Osteoblast (primary cell): ENCODE measurements at places on chromosomes 13 and 19.

DNA sequence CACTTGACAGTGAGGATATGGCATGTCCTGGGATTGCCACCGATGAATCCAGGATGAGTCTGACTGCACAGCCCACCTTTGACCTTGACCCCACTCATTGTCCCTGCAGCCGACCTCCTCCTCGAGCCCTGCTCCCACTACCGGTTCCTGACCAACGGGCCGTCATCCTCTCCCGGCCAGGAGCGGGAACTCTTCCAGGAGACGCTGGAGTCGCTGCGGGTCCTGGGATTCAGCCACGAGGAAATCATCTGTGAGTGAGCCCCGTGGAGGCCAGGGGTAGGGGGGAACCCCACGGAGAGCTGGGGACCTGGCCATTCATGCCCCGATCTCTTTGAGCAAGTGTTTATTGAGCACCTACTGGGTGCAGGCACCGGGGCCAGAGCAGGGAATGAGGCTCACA, 28.4 kb downstream of the MYH14 start:
- DNase-seq = peak; percentile 44

- DNase-seq = no peak
These were observed 1.2 kb downstream of the PCDH9 start for GRCh38 chr13:67228916-67229315.

DNA sequence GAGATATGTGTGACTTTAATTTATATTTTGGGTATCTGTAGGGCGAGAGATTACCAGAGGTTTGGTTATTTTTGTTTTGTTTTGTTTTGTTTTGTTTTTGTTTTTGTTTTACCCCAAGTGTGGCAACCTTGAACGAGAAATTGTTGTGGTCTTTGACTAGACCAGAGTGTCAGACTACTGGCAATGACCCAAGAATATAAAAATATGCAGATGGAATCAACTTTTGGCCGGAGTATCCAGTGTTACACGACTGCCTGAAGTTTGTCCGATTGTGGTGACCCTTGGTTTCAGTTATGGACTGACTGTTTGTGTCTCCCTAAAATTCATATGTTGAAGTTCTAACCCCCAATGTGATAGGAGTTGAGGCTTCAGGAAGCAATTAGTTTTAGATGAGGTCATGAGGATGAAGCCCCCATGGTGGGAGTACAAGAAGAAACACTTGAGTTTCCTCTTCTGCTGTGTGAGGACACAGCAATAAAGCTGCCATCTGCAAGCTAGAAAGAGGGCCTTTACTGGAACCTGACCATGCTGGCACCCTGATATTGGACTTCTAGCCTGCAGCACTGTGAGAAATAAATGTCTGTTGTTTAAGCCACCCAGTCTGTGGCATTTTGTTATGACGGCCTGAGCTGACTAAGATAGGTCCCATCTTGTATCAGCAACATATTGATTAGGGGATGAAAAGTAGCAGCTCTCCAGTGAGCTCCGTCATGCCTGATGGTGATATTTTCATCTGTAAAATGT, 261.7 kb downstream of the MTUS2 start:
- no peak for DNase-seq

DNA sequence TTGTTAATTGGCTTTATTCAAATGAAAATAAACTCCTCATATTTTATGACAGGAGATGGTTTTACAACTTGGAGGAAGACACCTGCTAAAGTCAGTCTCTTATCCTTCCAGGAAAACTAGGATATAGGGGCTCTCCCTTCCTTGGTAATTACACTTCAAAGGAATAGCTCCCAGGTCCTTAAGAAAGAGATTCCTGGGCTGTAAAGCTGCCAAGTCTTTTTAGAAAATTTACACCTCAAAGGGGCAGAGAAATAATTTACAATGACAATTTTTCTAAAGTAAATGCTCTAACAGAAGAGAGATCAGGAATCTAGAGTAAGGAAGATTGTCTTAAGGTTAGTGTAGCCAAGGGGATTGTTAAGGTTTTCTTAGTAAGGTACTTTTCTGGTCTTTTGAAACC, 1359.0 kb downstream of the OLFM4 start:
- no peak for DNase-seq

GRCh38 chr19:54482889-54483288, 9.8 kb upstream of the CDC42EP5 start:
- peak; percentile 68 for DNase-seq

DNA sequence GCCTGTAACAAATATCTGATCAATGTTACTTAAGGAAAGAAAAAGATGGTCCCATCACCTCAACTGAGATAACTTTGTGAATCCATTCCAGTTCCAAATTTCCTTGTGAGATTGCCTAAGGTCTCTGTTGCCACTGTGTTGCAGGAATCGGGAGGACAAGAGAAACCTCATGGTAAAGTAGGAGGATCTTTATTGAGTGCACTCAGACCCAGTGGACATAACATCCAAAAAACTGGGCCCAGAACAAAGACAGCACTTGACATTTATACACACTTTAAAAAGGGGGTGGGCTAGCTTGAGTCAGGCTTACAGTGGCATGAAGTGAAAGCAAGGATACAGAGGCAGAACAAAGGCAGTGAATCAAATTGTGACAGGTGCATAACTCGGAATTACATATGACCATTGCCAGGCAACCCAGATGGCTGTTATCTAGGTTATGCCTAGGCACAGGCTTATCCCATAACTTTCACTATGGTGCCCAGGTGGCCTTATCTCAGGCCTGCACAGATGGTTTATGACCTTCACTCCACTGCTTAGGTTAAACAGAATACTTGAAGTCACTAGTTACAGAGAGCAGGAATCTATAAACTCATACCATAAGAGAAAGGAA, 459.4 kb upstream of the PCDH20 start:
- DNase-seq = no peak

- no peak for DNase-seq
These were observed 21.2 kb downstream of the RCBTB2 start for GRCh38 chr13:48511621-48512230.

DNA sequence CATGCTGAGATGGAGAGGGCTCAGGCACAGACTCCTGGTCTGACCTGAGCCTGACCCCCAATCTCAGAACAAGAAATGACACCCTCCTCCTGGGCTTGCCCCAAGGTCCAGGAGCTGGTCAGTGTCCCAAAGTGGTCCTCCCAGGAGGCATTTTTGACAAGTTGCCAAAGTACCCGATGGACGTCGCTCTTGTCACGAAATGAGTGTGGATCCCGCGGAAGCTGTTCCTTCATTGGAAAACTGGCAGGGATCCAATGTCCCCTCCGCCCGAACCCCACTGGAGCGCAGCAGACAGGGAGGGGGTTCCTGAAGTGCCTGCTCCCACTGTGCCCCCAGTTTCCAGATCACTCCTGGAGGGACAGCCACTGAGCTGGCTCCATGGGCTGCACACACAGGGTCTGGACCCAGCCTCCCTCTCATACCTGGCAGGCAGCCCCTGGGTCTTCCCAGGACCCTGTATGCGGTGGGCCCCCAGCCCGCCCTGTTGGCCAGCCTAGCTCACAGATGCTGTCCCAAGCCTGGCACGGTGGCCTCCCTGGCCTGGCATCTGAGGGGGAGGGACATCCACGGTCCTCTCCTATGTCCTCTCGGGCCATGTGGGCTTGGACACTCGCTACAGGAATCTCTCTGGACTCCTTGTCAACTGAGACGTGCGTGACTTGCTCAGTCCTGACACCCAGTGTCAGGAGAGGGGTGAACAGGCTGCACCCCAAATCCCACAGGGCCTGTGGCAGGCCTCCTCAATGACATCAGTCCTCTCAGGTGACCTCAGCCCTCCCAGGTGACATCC, 12.8 kb upstream of the ZNF14 start:
- peak; percentile 92 for DNase-seq

DNA sequence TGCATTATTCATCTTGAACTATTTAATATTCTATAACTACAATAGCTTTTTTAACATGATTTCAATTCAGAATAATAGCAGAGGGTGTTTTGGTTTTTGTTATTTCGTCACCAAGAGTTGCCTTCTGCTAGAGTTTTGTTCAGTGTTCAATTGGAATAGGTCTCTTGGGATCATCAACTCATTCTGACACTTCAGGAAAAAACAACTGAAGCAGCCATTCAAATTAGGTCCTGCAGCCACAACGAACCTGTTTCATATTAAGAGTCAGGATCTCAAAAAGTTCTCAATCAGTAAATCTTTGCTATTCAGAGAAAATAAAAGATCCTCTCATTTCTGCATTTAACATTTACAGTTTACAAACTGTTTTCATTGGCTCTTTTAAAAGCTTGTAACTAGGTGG, 2.4 kb upstream of the CHAMP1 start:
- no peak for DNase-seq

DNA sequence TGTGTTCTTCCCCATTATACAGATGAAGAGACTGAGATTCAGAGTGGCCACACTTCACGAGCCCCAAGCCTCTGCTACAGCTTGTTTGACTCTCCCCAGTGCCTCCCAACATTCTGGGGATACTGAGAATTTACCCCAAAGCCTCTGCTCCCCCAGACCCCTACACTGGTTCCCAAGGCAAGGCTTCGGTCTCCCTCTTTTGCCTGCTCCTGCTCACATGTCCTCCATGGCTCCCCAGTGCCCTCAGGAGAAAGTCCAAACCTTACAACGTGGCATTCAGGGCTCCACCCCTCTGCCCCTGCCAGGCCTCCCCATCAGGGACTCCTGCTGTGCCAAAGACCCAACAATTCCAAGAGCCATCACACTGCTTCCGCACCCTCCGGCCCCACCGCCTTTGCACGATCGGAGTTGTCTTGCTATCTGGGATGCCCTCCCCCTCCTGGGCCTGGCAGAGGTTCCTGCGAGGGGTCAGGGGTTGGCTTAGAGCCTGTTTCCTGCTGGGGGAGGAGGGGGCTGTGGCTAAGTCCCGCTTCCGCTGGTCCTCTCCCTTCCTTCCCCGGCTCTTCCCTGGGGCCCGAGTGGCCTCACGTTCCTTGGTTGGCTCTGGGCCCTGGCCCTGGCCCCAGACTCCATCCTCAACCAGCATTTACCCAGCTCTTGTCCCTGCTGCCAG, 15.4 kb downstream of the GTPBP3 start:
- DNase-seq = peak; percentile 17

DNA sequence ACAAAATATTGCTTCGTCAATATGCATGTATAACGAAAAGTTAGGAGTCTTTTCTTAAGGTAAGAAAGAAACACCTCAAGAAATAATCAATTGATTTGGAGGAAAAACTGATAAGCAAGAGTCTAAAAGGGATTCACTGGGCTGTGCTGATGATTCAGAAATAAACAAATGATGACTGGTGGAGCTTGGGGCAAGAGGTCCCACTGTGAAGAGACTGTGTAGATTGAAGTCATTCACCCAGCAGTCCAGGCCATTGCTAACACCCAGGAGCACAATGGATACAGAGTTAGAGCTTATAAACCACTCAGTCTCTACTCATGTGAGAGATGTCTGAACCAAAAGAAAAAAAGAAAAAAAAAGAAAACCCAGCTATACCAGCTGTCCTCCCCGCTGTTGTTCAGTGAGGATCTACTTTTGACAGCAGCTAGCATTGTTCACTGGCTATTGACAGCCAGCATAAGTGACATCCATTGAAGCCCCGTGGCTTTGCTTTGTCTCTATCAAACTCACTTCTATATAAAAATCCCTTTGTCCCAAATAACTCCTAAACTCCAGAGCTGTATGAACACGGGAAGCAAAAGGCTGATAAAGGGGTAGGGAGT, 255.5 kb downstream of the KCTD12 start:
- DNase-seq = no peak

DNA sequence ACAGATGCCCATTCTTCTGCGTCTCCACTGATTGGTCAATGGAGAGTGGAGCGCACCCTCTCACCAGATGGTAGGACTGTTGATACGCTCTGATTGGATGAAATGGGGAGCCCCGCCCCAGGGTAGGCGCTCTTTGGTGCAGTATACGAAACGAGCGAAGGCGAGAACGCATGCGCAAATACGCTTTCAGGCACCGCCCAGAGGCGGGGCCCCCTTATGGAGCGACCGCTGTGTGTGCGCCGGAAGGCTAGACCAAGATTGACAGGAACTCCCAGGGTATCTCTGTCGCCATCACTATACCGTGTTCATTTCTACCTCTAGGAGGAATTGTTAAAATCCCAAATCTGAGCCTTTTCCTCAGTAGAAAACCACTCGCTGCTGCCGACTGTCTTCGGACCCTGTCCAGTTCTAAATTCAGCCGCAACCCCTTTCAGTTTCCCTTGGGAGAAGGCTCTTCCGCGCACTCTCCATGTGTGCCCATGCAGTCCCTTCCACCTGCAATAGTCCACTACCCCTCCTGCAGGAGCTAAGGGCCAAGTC, 720 bp upstream of the HNRNPL start:
- peak; percentile 99 for DNase-seq

GRCh38 chr19:50412419-50412818, 6.3 kb upstream of the SPIB start:
- DNase-seq = no peak

DNA sequence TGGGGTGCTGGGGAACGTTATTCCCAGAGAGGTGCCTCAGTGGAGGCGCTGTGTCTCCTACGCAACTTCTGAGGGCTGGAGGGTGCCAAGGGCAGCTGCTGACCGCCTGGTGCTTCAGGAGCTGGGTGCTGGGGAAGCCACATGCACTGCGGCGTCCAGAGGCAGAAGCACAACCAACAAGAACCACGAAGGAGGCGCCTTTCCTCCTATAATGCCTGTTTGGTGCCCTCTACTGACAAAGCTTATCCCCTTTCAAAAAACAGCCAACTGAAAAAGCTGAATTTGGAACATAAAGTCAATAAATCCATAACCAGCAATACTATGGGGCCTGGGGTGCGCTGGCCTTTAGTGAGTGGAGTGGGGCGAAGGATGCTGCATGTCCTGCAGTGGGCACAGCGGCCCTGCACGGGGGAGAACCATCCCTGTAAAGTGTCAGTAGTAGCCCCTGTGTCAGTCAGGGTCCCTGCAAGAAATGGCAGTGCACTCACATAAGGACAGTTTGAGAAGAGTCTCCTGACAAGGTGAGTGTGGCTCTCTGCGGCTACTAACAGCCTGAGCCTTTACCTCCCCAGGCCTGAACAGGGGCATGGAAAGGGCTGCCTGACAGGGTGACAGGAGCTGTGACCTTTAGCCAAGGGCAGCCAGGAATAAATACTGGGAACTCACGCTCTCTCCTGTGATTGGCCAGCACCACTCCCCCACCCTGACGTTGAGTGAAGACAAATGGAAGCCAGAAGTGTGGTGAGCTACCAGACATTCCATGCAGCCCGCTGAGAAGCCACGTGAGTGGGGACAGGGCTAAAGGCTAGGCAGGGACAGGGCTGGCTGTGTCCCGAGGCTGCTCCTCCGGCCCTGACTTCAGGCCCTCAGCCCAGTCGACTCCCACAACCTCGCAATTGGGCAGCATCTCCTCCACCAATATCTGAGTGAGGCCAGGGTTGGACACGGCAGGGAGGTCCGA, 4.5 kb upstream of the B3GNT8 start:
- DNase-seq = peak; percentile 90

DNA sequence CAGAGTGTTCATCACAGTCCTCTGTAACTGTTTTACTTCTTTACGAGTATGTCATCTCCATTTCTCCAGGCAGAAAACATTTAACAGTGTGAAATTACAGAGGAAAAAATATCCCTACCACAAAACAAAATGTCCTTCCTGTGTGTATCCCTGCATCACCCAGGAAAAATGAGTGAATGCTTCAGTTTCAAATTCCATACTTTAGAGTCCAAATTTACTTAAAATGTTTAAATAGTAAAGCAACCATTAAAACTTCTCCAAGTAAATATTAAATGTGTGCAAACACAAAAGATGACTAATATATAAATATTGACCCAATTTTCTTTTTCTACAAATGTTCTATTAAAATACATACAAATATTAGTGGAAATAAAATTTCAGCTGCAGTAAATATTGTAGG, 1016.6 kb upstream of the PCDH20 start:
- DNase-seq = no peak

- no peak for DNase-seq
These were observed 10.3 kb downstream of the HSH2D start for GRCh38 chr19:16153582-16154336.
